Suprapubic skin (tissue), 4 donors: ENCODE measurements at places on chromosomes 3 and 15.

- no peak for DNase-seq
Observed at GRCh38 chr3:184572633-184573270, 11.2 kb downstream of the EPHB3 start.

GRCh38 chr3:185479373-185479945 lies 19.4 kb downstream of the TMEM41A start:
- DNase-seq: no peak

DNA sequence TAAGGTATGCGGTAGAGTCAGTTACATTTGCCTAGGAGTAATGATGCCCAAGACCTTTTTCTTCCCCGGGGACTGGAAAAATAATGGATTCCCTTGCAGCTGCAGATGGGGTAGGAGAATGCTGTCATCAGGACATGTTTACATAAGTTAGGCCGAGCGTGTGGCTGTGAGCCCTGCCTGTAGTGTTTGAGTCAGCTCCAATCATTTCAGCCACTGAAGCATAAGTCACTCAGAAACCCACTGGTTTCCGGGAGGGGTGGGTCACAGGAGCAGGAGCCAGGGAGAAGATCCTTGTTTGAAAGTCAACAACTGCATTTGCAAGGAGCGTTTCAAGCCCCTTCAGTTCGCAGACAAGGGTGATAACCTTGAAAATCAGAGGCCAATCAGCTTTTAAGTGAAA lies 562.3 kb downstream of the MCTP2 start:
- DNase-seq: no peak

GRCh38 chr3:119835556-119835955 lies 53.7 kb downstream of the NR1I2 start:
- DNase-seq: no peak

GRCh38 chr15:48020166-48020565 lies 100.6 kb upstream of the SLC24A5 start:
- no peak for DNase-seq
